Cortex of kidney (tissue), 1 donor: ENCODE measurements at places on chromosomes 4 and X.

DNA sequence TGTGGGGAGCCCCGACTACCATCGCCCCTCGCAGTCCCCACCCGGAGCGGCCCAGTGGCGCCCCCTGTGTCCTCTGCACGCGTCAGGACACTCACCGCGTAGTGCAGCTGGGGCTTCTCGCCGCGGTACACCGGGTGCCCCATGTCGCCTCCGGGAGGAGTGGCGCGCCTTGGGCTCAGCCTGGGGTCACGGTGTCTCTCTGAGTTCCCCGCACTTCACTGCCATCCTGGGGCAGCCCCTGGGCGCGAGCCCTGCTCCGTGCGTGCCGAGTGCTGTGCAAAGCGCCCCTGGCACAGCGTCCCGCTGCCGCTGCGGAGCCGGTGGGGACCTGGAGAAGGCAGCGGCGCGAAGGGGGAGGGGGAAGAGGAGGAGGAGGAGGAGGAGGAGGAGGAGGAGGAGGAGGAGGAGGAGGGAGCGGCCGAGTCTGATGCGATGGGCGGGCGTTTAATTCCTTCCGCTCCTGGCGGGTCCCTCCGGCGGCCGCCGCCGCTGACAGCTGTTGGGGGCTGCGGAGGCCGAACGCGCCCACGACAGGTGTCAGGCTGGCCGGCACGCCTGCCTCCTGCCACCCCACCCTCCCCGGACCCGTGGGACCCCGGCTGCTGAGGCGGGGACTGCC, 134.3 kb downstream of the AMELX start:
- DNase-seq = no peak

- DNase-seq = no peak
Observed at GRCh38 chr4:188955066-188955465, 815.8 kb downstream of the TRIML1 start.

- DNase-seq = no peak
Observed at GRCh38 chr4:60250657-60251056, 949.5 kb upstream of the ADGRL3 start.

DNA sequence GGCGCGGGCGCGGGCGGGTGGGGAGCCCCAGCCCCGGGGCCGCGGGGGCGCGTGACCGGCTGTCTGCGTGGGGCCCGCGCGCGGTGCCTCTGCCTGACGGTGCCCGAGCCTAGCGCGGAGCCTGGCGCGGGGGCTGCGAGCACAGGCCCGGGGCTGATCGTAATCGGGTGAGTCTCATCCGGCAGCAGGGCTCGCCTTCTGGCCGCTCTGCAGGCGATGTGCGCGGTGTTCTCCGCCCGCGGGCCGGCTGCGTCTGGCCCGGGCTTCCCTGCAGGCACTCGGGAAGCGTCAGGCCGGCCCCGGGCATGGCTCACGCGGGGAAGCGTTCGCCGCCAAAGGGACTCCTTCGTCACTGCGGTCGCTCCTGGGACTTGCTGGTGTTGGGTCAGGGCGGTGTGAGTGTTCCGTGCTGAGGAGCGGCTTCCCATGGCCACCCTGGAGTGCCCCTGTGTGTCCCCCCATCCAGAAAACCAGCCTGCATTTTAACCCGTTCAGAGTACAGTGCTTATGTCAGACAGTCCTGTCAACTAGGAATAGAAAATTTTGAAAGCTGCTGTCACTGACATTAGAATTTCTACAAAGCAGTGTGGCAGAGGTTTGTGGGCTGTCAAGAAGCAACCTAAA, 40.6 kb downstream of the FAM149A start:
- DNase-seq = no peak

- DNase-seq = no peak
Observed at GRCh38 chr4:19254486-19254885, 997.2 kb upstream of the SLIT2 start.

DNA sequence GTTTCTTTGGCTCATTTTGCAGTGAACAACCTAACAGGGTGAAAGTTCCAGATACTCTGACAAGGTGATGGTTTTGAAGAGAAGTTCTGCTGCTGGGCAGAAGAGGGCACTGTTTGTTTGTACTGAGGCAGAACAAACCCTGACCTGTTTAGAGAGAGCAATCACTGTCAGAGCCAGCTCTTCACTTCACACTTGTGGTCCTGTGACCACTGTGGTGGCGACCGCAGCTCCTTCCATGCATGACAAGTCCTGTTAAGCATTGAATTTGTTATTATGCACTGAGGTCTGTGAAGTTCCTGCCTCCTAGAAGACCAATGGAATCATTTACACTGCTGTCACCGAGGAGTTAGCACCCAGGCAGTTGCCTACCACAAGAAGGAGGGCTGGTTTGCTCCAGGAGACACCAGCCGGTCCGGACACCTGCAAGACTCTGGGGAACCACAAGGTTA, 86.6 kb downstream of the ZNF330 start:
- DNase-seq = no peak

DNA sequence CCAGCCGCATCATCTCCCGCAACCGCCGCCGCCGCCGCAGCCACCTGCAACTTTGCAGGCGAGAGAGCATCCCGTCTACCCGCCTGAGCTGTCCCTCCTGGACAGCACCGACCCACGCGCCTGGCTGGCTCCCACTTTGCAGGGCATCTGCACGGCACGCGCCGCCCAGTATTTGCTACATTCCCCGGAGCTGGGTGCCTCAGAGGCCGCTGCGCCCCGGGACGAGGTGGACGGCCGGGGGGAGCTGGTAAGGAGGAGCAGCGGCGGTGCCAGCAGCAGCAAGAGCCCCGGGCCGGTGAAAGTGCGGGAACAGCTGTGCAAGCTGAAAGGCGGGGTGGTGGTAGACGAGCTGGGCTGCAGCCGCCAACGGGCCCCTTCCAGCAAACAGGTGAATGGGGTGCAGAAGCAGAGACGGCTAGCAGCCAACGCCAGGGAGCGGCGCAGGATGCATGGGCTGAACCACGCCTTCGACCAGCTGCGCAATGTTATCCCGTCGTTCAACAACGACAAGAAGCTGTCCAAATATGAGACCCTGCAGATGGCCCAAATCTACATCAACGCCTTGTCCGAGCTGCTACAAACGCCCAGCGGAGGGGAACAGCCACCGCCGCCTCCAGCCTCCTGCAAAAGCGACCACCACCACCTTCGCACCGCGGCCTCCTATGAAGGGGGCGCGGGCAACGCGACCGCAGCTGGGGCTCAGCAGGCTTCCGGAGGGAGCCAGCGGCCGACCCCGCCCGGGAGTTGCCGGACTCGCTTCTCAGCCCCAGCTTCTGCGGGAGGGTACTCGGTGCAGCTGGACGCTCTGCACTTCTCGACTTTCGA, 654 bp downstream of the ATOH1 start:
- no peak for DNase-seq

- no peak for DNase-seq
Observed at GRCh38 chr4:182175788-182176519, 67.2 kb upstream of the TENM3 start.

- no peak for DNase-seq
Observed at GRCh38 chr4:82930848-82931755, 30.6 kb downstream of the THAP9 start.

DNA sequence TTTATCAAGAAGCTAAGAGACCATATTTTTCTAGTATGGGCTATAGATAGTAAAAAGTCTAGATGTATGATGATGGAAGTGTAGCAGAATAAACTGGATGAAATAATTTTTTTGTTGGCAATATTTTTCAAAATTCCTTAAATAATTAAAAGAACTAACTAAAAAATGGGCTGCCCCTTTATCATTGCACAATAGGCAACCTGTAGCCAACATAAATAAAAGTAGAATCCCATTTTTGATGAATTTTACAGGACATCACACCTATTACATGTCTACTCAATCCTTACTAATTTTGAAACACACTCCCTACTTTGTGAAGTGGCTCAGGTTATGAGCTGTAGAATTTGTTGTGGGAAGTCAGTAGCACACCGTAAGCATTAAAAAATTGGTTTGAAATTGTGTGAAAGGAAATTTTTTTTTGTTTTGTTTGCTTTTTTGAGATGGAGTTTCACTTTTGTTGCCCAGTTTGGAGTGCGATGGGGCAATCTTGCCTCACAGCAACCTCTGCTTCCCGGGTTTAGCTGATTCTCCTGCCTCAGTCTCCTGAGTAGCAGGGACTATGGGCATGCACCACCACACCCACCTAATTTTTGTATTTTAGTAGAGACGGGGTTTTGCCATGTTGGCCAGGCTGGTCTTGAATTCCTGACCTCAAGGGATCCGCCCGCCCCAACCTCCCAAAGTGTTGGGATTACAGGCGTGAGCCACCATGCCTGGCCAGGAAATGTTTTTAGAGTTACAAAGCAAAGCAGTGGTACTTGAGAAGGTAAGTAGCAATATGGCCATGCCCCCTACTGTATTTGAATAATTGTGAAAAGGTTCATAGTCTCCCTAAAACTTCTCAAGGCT, 8.9 kb upstream of the RUFY3 start:
- no peak for DNase-seq

DNA sequence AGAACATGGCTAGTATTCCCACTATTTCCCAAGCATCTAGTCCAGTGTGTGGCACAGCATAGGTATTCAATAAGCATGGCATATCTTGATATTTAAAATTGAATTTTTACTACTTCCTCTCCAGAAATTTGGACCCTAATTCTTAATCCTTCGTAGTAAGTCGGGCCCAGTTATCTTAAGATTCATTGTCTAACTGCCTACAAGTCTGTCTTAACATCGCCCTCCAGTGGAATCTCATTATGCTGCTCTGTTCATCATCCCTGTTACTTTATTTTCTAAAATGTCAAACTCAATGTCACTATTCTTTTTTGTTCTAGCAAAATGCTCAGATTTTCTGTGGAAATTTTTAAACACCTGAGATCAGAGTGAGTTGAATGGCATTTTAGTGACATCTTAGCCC, 606.2 kb downstream of the KLHL13 start:
- no peak for DNase-seq

GRCh38 chrX:106177106-106177981, 9.2 kb downstream of the PWWP3B start:
- DNase-seq = no peak

GRCh38 chrX:11899091-11899490, 141.1 kb downstream of the MSL3 start:
- DNase-seq = no peak

DNA sequence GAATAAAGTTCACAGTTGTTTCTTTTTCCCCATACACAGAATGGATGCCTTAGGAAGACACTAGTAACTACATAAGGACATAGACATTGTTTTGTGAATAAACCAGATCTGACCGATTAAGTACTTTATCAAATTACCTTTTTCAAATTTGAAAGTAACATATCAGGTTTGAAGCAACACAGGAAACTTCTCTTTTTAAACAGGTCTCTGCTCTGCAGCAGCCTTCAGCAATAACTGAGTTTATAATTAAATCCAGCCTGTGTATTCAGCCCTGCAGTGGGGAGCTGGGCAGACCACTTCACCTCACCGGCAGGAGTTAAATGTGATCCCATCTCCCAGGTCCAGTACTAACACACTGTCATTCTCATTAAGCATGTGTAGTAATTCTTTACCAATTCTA, 68.3 kb upstream of the ATOH1 start:
- no peak for DNase-seq

- DNase-seq = no peak
Observed at GRCh38 chr4:41339812-41340809, 83.4 kb downstream of the UCHL1 start.

GRCh38 chr4:23981328-23981727, 91.5 kb upstream of the PPARGC1A start:
- no peak for DNase-seq

GRCh38 chr4:3294401-3295241, 1.8 kb downstream of the RGS12 start:
- no peak for DNase-seq

GRCh38 chr4:3207531-3208037, 41.4 kb upstream of the MSANTD1 start:
- no peak for DNase-seq

DNA sequence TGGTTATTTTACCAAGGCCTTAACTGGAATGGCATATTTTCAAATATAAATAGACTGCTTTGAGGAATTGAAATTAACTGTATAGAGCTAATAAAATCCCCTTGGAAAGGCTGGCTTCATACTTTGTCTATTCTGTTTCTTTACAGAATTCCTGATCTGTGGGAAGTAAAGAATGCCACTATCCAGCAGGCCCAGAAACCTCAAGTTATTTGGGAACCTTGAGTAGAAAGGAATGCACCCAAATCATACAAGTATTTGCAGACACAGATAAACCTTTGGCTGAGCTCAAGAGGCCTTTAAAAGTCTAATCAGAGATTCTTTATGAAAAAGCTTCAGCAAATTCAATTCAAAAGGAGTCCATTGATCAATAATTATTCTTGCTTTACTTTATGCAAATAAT, 975.7 kb upstream of the PABPC4L start:
- no peak for DNase-seq

DNA sequence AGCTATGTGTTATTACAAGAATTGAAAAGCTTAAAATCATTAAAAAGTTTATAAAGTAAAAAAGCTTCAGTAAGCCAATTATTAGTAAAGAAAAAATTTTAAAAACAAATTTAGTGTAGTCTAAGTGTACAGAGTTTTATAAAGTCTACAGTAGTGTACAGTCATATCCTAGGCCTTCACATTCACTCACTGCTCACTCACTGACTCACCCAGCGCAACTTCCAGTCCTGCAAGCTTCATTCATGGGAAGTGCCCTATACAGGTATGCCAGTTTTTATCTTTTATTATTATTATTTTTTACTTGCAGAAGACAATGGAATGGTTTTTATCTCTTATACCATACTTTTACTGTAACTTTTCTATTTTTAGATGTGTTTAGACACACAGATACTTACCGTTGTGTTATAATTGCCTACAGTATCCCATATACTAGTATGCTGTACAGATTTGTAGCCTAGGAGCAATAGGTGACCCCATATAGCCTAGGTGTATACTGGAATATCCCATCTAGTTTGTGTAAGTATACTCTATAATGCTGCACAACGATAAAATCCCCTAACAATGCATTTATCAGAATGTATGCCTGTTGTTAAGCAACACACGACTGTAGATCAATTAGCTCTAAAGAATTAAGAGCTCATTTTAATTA, 230.7 kb downstream of the DCLK2 start:
- no peak for DNase-seq

GRCh38 chrX:143757887-143758286, 37.3 kb upstream of the SPANXN2 start:
- no peak for DNase-seq

DNA sequence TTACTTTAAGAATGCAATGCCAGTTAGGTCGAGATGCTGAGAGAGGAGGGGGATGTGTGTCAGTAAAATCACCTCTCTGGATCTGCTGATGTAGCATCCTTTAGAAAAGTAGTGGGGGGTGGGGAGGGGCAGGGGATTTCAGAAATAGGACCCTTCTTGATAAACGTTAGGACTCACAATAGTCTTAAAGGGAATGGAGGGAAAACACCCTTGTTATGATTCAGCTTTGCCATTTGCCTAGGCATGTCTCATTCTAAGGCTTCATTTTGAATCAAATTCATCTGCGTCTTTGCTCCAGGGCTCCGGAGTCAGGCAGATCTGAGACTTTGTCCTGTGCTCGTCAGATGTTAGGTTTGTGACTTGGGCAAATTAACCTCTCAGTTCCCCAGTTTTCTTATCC, 879 bp downstream of the SH2D1A start:
- no peak for DNase-seq

- DNase-seq = no peak
Observed at GRCh38 chr4:36133086-36133485, 111.2 kb downstream of the ARAP2 start.

GRCh38 chr4:26031704-26032103, 117.7 kb downstream of the SMIM20 start:
- DNase-seq = no peak

GRCh38 chrX:103153661-103154060, 60.7 kb upstream of the NXF3 start:
- DNase-seq = no peak
